ENCODE measurements at places on chromosomes 7 and 10.
A peak's percentile ranks its signal among the peaks of the same experiment; 100 is the strongest.

- DNase-seq = peak; percentile 56
Measured at GRCh38 chr7:127447326-127447945, 54.9 kb upstream of the ZNF800 start.

- DNase-seq = no peak
Measured at GRCh38 chr10:126468876-126469643, 80.8 kb upstream of the ADAM12 start.

GRCh38 chr7:39921506-39922175, 28.4 kb upstream of the CDK13 start:
- DNase-seq = no peak

- no peak for DNase-seq
Measured at GRCh38 chr10:132562177-132562915, 24.8 kb downstream of the INPP5A start.

- DNase-seq = no peak
Measured at GRCh38 chr10:89609833-89610346, 35.2 kb downstream of the PANK1 start.

DNA sequence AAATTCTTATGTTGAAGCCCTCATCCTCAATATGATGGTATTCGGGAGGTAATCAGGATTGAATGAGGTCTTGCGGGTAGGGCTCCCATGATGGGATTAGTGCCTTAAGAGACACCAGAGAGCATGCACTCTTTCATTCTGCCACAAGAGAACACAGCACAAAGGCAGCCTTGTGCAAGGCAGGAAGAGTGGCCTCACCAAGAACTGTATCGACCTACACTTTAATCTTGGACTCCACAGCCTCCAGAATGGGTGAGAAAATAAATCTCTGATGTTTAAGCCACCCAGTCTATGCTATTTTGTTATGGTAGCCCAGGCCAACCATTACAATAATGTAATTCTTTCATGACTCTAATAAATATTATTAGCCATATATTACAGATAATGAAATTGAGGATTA, 8.4 kb downstream of the SEM1 start:
- no peak for DNase-seq

DNA sequence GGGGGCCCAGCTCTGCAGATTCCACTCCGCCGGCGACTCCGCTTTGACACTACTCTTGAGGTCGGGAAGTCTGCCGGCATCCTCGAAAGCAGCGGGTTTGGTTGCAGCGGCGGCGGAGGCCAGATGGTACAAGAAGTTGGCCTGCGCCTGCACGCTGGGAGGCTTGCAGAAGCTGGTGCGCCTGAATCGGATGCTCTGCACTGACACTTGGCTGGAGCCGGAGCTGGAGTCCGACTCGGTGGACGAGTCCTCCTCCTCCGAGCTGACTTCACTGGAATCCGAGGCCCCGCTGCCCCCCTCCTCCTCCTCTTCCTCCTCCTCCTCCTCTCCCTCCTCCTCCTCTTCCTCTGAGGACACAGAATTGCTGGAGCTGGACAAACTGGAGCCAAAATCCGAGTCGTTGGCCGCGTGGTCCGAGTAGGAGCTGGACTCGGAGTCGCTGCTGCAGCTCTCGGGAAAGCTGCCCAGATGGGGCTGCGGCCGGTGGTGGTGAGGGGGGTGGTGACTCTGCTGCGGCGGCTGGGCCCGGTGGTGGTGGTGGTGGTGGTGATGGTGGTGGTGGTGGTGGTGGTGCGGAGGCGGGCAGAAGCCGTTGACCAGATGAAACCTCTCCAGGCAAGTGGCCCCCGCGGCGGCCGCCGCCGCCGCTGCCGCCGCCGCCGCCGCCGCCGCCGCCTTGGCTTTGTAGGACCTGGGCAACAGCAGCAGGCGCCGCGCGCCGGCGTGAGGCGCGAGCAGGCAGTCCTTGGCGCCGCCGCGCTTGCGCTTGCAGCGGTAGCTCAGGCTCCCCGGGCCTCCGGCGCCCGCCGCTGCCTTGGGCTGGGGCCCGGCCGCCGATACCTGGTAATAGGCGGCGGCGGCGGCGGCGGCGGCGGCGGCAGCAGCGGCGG, 9.0 kb downstream of the SKIDA1 start:
- peak; percentile 44 for DNase-seq

DNA sequence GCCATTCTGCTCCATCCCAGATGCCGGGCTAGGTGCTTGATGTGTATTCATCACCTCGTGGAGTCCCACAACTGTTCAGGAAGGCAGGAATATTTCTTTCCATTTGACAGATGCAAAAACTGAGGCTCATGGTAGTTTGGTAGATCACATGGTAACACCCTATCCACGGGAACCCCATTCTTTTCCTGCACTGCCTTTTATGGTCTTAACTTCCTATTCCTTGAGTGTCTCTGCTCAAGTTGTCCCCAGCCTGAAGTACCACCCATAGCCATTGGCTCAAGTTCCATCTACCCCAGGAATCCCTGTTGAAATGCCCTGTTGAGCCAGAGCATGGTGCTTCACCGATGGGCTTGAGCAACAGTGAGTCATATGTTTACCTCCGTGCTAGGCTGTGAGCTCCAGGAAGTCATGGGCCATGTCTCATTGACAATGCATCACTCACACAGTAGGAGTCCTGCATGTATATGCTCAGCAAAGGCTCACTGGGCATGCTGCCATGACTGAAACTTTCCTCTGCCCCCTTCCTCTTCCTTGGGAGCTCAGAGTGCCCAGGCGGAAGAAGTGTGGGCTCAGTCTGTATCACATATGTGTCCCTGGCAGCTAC, 71.7 kb upstream of the ADAM12 start:
- no peak for DNase-seq

DNA sequence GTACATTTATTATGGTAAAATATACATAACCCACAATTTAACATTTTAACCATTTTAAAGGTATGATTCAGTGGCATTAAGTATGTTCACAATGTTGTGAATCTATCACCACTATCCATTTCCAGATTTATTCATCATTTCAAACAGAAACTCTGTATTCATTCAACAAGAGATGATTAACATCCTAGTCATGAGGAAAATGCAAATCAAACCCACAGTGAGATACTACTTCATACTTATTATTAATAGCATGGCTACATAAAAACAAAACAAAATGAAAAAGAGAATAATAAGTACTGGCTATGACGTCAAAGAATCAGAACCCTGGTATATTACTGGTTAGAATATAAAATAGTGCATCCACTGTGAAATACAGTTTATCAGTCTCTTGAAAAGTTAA, 386.6 kb upstream of the POM121L12 start:
- no peak for DNase-seq

GRCh38 chr7:80467069-80467468, 44.8 kb downstream of the GNAT3 start:
- no peak for DNase-seq

GRCh38 chr7:95276114-95276513, 48.2 kb downstream of the PON1 start:
- no peak for DNase-seq

GRCh38 chr10:72810976-72811375, 82.6 kb upstream of the OIT3 start:
- no peak for DNase-seq

Data from stimulated activated naive CD8-positive, alpha-beta T cell treated with anti-CD3 and anti-CD28 coated beads, Interleukin-15, Interleukin-2, amounts not matched to agents 100 U/mL and 50 U/mL, for 24 hours (primary cell).